Umbilical cord (tissue), 2 donors: ENCODE measurements at places on chromosomes 1 and 21. TPM values are rescaled to one million over a fixed set of nuclear protein-coding genes. Genes with fewer than 3 reads are reported as not detected.
A peak's percentile ranks its signal among the peaks of the same experiment; 100 is the strongest.

DNA sequence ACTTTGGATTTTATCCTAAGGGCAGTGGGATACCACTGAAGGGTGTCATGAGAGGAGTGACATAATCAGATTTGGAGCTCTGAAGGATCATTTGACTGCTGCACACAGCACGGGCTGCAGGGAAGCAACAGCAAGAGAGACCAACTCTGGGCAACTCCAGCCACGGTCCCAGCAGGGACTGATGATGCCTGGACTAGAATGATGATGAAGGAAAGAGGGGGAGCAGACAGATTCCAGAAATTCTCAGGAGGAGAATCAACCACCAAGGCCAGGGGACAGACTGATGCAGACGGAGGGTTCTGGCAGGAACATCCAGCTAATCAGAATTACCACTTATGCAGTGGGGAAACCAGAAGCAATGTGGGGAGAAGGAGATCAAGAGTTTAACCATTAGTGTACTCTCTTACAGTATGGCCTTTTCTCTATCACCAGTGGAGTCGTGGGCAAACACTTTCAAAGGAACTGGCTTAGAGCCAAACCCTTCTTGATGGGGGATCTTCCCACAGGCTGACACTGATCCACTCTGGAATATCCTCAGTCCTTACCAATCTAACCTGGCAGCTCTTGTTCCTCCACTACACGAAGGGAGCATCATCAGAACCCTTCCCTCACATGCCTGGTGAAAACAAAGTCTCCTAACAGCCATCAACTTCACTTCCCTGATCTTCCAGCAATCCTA is 3.3 kb downstream of the URB1 start:
- no peak for DNase-seq

DNA sequence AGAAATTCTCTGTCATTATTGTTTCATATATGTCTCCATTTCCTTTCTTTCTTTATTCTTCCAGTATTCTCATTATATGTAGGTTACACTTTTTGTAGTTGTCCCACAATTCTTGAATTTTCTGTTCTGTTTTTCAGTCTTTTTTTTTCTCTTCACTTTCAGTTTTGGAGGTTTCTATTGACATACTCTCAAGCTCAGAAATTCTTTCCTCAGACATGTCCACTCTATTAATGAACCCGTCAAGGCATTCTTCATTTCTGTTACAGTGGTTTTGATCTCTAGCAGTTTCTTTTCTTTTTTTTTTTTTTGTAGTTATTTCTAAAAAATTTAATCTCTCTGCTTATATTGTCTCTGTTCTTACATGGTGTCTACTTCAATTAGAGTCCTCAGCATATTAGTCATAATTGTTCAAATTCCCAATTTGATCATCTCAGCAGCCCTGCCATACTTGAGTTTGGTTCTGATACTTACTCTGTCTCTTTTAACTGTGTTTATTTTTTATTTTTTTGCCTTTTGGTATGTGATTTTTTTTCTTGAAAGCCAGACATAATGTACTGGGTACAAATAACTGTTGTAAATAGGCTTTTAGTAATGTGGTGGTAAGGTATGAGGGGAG is 49.5 kb upstream of the KCNK2 start:
- DNase-seq: no peak

Gene DNALI1
- 2.9 TPM for total RNA-seq

DNA sequence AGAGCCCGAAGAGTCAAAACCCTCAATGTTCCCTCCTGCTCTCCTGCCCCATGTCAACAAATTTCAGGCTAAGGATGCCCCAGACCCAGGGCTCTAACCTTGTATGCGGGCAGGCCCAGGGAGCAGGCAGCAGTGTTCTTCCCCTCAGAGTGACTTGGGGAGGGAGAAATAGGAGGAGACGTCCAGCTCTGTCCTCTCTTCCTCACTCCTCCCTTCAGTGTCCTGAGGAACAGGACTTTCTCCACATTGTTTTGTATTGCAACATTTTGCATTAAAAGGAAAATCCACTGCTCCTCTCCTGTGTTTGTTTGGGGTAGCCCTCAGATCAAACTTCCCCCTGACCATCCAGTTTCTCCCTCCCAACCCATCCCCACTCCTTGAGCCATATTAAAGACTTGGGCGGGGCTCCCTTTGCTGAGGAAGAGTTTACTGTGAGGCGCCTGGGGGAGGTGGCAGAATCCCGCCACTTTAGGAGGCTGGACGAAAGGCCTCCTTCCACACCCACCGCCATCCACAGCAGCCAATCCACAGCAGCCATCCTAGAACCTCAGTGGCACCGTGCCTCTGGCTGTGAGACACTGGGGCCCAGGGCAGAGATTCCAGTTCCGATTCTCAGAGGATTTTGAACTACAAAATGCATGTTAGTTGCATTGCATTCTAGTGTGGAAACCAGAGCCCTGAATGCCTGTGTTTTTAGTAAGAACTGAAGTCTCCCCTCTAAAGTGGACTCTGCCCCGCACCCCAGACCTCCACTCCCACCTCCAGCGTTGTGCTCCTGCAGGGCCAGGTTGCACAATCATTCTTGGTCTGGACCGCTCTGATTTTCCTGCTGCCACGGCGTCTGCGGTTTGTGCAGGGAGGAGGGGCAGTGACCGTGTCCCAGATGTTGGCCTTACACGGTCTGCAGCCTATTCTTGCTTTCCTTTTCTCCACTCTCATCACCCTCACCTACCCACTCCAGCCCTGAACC is 3.0 kb downstream of the OLFML3 start:
- DNase-seq: peak; percentile 97

Gene RNF11
- total RNA-seq: 111 TPM
